Activated CD4-positive, alpha-beta T cell treated with anti-CD3 and anti-CD28 coated beads for 4 hours (primary cell): ENCODE measurements at places on chromosomes 4 and X.

DNA sequence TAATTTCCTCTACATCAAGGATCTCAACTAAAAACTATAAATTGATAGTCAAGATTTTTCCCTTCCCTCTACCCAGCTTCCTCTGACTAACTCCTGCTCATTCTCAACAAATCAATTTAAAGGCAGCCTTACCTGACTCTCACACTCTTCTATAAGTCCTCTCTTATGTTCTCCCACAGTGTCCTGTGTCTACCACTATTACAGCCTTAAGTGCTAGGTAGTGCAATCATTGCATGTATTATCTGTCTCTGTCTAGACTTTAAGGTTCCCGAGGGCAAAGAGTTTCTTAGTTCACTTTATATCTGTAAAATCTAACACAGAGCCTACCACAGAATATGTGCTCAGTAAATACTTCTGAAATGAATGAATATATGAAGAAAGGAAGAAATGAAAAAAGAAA is 123.7 kb downstream of the BTC start:
- no peak for DNase-seq

DNA sequence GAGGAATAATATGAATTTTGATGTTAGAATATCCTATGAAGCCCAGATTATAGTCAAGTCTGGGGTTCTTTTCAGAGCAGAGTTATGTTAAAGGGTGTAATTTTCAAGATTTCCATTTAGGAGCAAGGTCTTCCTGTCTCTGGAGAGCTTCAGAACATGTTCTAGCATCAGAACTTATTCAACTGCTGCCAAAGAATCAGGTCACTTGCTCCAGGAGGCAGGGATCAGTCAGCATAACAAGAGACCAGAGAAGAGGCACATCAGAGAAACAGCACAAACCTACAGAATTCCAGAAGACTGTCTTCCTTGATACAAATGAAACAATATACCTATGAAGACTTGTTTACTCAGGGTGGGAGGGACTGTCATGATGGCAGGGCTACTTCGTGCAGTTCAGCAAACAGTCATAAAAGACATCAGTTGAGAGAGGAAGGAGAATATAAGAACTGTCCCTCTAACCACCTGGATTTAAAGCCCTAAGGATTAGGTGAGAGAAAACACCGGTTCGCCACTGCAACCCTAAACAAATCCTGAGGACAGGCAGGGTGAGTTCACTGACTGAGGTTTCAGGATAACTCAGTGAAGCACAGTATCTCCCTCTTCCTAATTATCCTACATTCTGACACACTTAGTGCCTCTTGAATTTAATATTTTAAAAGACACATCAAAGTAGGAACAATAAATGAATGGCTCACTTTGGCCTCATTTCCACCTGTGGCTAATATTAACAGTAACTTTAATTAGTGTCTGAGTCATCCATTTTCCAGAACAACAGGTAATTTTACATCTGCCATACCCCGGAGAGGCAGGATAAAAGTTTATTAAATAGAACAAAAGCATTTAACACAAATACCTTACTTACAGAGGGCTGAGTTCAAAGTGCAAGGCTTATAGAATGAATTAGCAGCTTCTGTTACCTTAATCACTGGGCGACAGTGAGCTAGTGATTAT is 93.0 kb downstream of the HDAC8 start:
- DNase-seq: no peak

- no peak for DNase-seq
Observed at GRCh38 chr4:872241-872981, 46.5 kb upstream of the CPLX1 start.

GRCh38 chr4:165208221-165208652 is 876 bp downstream of the KLHL2 start:
- DNase-seq: peak; percentile 41

DNA sequence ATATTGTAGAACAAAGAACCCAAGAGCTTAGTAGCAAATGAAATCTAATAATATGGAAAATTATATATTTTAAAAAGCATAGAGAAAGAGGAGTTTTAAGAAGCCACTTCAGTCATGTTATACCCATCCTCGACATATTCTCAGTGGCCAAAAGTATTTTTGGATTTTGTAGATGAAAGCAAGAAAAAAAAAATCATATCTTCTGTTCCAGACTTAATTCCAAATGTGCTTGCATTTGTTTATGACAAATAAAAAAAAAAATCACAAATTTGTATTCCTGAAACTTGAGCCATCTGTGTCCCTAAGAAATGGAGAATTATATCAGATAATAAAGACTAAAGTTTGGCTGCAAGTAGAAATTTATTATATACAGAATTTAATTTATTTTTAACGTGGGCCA is 1482.4 kb upstream of the PABPC4L start:
- no peak for DNase-seq

DNA sequence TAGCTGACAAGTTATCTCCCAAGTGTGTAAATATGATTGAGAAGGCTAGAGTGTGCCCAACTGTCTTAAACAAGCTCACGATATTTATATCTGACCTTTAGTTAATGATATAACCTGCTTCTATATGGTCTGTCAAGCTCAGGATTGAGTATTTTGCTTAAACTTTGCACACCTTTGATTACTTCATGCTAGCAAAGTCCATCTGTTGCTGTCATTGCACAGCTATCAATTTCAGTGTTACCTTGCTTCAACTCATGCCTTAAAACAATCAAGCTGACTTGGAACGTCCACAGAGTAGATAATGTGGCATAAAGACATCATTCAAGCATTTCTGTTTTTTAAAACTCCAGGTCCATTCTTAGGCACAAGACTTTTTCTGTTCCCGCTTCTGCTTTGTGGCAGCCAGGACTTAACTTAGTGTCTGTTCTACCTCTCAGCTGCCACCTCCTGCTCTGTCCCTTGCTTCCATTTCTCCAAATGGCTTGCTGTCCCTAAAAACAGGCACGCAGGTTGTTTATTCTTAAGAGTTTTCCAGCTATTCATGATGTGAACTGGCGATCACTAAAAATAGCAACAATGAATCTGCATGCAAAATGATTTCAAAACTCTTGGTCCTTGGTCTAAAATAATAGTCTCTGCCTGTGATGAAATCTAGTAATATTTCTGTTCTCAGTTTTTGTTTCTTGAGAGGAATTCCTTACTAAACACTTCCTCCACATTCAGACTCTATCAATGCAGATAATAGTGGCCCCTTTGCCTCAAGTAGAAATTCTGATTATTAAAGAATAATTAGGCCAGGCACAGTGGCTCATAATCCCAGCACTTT is 16.3 kb upstream of the NEIL3 start:
- DNase-seq: no peak

DNA sequence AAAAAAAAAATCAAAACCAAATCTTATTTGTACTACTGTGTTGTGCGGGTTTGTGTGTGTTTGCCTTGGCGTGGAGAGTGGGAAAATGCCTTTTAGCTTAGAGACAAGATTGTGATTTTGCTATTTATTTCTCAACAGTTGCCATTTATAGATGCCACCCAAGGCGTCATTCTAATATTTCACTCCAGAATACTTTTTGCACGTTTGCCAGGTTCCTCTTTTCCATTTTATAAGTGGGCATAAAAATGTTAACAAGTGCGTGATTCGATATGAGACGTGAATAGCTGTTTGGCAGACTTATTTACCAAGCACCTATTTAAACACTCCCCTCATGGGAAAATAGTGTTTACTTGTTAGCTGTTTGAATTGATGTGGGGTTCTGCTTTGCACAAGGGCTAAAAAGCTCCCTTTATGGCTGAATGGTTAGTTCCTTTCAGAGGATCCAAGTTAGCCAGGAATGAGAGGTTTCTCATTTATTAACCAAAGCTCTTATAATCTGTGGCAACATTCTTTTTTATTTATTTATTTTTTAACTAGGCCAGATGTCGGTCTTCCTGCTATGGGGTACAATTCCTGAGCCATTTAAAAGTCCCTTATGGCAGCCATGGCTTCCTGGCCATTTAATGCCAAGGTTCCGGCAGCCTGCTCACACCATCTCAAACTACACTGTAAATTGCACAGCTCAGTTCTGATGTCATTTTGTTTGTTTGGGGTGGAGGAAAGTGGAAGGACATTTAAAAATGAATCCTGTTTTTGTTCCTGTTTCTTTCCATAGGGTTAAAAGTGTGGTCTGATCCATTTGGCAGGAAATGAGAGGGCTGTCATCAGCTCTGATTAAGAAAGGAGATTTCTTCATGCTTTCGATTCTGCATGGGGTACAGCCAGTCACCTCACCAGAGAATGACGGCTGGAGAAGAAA is 14.6 kb downstream of the SMIM20 start:
- no peak for DNase-seq

- DNase-seq: no peak
Observed at GRCh38 chr4:148787831-148788477, 345.7 kb upstream of the NR3C2 start.

GRCh38 chrX:26522501-26522900 is 306.5 kb downstream of the MAGEB5 start:
- no peak for DNase-seq

- DNase-seq: no peak
Observed at GRCh38 chr4:113539408-113539807, 222.1 kb downstream of the CAMK2D start.

GRCh38 chr4:3284734-3285557 is 7.9 kb upstream of the RGS12 start:
- DNase-seq: no peak

DNA sequence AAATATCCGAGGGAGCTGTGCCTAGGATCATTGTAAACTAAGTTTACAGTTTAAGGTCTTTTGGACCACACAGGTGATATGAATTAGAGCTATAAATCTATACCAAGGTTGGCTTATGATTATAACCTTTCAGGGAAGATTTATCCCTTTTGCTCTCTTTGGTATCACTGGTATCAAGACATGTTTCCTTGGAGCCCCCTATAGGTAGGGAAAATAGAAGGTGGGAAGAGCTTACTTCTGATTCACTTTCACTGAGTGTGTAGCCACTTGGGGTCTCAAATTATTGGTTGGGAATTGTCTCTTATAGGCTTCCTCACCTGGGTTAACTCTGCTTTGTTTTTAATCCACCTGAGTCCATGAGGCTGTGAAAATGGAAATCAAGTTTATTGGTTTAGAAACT is 262.1 kb upstream of the NR3C2 start:
- no peak for DNase-seq

- no peak for DNase-seq
Observed at GRCh38 chr4:40311811-40312346, 23.3 kb upstream of the CHRNA9 start.

- DNase-seq: no peak
Observed at GRCh38 chr4:117455088-117455487, 369.7 kb upstream of the TRAM1L1 start.

DNA sequence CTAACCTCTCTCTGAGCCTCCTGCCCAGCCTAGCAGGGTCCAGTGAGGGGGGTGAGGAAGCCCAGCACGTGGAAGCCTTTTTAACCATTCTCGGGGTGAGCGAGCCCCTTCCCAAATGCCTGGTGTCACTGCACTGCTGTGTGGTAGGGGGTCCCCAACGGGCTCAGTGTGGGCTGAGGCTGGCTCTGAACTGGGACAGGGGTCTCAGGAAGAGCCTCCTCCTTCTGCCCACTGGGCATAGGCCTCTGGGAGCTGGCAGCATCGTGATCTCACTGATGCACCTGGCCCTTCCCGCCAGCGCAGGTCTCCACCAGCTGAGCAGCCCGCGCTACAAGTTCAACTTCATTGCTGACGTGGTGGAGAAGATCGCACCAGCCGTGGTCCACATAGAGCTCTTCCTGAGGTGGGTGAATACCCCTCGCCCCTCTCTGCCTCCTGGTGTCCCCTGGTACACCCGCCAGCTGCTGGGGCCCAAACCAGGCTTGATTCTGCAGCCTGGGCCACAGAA is 12.6 kb downstream of the HTRA3 start:
- no peak for DNase-seq

GRCh38 chr4:13285336-13285735 is 198.8 kb downstream of the RAB28 start:
- DNase-seq: no peak
